ENCODE measurements at places on chromosomes 11 and 22.

- no peak for DNase-seq
Measured at GRCh38 chr22:40595497-40596234, 40.9 kb downstream of the MRTFA start.

DNA sequence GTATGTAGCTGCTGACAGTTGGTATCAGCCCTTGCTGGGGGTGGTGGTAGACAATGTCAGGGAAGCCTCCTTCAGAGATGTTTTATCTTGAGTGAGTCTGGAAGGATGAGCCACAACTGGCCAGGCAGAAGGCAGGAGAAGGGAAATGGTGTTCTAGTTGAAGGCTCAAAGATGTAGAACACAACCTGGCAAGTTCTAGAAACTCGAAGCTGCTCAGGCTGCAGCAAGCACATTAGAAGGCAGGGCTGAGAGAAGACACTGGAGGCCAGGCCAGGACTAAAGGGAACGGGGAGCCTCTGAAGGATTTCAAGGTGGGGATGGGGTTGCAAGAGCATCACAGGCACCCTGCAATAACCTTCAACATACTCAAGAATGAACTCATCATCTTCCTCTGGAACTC lies 40.4 kb downstream of the USP35 start:
- DNase-seq = no peak

- DNase-seq = no peak
Measured at GRCh38 chr11:9028581-9028980, 24.8 kb upstream of the NRIP3 start.

GRCh38 chr11:70901951-70902521 lies 350.3 kb downstream of the SHANK2 start:
- peak; percentile 65 for DNase-seq

- no peak for DNase-seq
Measured at GRCh38 chr11:23509821-23510220, 649.5 kb upstream of the CCDC179 start.

GRCh38 chr22:32232191-32232830 lies 22.8 kb downstream of the SLC5A4 start:
- no peak for DNase-seq

GRCh38 chr11:73156114-73156513 lies 14.0 kb upstream of the FCHSD2 start:
- no peak for DNase-seq

DNA sequence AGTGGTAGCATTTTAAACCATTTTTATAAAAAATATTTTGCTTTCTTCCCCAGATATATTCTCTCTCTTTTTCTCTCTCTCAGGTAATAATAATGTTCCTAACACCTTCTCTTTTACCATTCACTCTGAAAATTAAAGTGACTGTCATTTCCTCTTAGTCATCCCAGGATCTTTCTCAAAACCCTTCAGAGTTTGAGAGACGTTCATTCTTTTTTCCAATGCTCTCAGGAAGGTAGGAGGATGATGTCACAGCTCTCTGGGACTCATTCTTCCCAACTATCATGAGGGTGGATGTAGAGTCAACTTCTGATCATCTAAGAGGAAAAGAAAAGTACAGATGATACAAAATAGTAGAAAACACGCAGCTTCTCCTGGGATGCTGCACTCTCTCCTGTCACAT lies 60.2 kb upstream of the CRTAM start:
- no peak for DNase-seq

GRCh38 chr11:73072935-73073481 lies 69.1 kb downstream of the FCHSD2 start:
- DNase-seq = no peak

GRCh38 chr22:45621836-45622600 lies 49.6 kb upstream of the ATXN10 start:
- no peak for DNase-seq

GRCh38 chr22:30523646-30524489 lies 18.4 kb upstream of the SEC14L4 start:
- DNase-seq = no peak

- peak; percentile 83 for DNase-seq
Measured at GRCh38 chr11:118435290-118435892, 901 bp upstream of the KMT2A start.

DNA sequence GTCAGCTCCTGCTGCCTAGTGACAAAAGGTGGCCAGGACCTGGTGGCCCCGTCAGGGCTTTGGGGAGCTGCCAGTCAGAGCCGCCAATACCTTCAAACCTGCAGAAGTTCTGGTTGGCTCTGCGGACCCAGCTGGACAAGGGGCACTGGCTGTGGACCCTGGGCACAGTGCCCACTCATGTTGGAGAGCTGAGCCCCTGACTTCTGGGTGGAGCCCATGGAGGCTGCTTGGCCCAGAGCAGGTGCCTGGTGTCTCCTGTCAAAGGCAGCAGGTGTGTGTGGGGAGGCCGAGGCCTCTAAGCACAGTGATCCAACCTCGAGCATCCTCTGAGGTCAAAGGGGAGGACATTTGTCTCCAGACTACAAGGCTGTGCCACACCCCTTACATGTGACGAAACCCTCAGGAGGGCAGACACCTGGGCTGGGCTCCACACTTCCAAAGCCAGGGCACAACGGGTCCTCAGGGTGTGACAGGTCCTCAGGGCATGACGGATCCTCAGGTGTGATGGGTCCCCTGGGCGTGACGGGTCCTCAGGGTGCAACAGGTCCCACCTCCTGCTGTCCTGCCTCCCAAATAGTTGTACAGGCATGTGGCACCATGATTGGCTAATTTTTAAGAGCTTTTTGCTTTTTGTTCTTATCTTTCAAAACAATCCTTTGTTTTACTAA lies 37.0 kb downstream of the MUC2 start:
- DNase-seq = no peak

DNA sequence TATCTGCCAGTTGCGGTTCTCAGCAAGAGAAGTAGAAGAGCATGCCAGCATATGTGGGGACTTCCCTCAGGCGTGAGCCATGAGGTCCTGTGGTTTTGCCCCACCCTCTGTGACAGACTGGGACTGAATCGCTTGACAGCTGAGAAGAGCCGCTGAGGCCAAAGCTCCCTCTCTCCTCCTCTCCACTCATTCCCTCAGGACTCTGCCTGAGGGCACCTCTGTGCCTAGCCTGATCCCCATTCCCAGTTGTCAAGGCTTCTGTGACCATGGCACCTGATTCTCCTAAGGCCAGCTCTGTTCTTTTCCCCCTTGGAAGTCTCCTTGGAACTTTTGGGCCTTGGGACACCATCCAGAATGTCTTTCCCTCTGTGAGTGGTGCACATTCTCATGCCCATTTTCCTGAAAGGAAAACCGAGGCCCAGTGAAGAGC lies 27.0 kb downstream of the ART5 start:
- no peak for DNase-seq

GRCh38 chr11:93444617-93445073 lies 98.5 kb downstream of the SMCO4 start:
- DNase-seq = no peak

DNA sequence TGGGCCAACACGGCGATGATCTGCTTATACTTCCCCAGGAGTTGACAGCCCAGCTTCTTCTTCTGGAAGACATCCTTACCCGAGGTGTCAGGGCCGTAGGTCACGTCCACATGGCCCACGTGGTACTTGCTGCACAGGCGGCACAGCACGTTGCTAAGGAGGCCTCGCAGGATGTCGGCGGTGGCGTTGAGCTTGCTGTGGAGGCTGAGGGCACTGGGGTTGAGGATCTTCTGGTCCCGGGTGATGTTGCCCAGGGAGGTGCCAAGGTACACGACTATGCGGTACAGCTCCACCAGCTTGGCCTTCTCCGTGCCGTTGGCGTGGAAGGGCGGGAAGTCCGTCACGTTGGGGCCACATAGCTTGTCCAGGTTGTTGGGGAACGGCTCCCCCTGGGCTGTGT lies 2.9 kb downstream of the LIF start:
- no peak for DNase-seq

DNA sequence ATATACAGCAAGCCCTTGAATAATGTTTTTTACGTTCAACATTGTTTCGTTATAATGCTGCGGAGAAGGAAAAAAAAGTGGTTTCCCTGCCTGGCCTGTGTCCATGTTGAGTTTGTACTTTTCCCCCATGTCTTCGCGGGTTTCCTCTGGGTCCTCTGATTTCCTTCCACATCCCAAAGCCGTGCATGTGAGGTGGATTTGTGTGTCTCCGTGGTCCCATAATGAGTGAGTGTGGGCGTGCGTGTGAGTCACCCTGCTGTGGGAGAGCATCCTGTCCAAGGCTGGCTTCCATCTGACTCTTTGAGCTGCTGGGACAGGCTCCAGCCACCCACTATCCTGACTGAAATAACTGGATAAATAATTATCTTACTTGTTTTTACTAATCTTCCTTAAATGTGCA lies 29.6 kb upstream of the SNX19 start:
- peak; percentile 81 for DNase-seq

- DNase-seq = no peak
Measured at GRCh38 chr11:15280393-15280792, 165.7 kb downstream of the INSC start.

DNA sequence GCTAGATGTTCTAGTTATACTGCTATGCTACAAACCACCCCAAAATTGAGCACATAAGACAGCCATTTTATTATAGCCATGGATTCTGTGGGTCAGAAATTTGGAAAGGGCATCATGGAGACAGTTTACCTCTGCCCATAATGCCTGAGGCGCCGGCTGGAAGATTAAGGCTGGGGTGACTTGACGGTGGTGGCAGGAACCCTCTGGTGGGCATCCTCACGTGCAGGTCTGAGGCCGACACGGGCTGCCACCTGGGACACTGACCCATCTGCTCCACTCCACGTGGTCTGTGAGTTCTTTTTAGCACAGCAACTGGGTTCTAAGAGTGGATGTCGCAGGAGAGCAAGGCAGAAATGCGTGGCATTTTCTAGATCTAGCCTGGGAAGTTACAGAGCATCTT lies 40.0 kb upstream of the PRDM11 start:
- DNase-seq = no peak

GRCh38 chr11:3056296-3057068 lies 741 bp downstream of the CARS1 start:
- DNase-seq = no peak

DNA sequence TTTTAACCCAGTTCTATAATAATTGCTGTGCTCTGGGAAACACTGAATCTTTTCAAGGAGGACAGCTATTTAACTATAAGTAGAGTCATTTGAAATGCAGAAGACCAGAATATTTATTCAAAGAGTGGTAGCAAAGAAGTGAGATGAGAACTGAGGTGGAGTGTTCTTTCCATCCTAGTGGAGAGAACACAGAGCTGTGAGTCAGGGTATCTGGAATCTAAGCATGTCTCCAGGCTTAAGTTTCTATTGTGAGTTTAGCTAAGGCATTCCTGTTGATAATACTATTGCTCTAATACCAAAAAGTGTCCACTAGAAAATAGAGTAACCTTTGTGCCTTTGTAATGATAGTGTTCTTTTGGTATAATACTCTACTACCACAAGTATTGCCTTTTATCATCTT lies 32.4 kb downstream of the JAM3 start:
- DNase-seq = no peak

GRCh38 chr11:85663753-85664614 lies 945 bp downstream of the CREBZF start:
- DNase-seq = peak; percentile 89

- DNase-seq = no peak
Measured at GRCh38 chr11:1521382-1522080, 35.0 kb upstream of the MOB2 start.

GRCh38 chr11:62544581-62545436 lies 1.8 kb downstream of the AHNAK start:
- no peak for DNase-seq

DNA sequence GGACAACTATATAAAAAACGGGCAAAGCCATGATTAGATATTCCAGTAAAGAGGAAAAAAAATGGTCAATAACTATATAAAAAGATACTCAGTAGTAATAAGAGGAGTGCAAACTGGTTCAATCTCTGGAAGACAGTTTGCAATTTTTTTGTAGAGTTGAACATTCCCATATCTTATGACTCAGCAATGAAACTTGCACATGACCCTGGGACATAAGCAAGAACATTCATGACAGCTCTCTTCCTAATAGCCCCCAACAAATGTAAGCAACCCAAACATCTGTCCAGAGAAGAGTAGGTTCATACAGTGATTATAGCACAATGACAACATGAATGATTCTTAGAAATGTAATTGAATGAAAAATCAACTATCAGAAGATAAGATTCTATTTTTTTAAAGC lies 21.8 kb upstream of the CSF2RB start:
- DNase-seq = no peak

- DNase-seq = no peak
Measured at GRCh38 chr11:3143136-3143880, 21.8 kb downstream of the OSBPL5 start.

DNA sequence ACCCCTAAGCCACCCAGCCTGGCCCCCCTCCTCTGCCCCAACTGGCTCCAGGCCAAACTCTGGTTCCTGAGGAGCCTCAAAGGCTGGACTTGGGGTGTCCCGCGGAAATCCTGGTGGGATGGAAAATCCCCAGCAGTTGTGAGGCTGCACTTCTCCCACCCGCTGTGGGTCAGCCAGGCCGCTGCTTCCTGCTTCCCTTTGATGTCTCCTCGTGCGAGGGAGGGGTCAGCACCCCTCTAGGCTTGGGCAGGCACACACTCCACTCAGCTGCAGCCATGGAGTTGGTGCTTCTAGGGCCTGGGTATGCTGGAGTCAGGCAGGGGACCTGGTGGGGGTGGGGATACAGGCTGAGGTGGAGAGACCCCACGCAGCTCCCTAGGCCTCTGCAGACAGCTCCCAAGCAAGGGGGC lies 12.0 kb downstream of the KCNQ1OT1 start:
- peak; percentile 59 for DNase-seq

- DNase-seq = no peak
Measured at GRCh38 chr22:48102581-48102980, 1340.1 kb downstream of the TBC1D22A start.

DNA sequence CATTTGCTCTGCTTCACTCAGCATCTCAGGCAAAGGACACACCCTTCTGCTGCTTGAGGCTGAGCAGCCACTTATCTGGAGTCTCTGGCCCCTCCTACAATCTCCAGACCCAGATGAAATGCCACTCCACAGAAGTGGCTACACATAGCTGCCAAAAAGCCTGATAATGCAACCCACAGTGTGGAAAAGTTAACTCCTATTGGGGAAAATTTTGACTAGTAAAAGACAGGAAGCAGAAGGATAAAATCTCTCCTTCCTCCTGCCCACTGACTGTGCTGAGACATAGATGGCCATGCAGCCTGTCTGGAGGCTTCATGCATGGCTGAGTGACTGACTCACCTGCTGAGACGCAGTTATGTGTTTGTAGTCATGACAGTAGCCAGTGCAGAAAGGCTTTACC lies 92.3 kb upstream of the TEAD1 start:
- no peak for DNase-seq

DNA sequence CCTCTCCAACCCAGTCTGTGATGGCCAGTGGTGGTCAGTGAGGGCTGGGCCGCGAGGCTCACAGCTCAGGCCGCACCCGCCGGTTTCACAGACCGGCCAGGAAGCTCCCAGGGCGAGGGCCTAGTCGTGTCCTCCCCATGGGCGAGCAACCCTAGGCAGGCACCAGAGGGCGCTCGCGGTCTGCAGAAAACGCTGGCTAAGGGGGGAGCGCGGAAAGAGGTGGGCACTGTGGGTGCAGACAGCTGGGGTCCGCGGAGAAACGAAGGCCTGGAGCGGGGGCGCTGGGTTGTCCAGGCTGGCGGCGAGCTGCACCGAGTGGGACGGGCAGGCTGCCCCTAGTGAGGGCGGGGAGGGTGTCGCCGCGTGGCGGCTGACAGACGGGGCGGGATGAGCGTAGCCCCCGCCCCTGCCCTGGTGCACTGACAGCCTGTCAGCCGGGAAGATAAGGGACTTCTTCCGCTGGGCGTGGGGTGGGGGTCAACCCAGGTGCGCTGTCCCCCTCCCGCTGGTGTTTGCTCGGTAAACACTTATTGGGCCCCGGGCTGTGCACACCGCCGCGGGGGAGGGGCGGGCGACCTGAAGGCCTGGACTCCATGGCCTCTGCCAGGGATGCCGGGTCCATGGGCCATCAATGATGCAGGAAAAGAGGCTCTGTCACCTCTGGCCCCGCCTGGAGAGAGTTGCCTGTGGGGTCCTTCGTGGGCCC lies 7.5 kb downstream of the GP1BB start:
- DNase-seq = peak; percentile 90
